HT1080 (cell line): ENCODE measurements at places on chromosomes 7 and 10. TPM values are rescaled to one million over a fixed set of nuclear protein-coding genes. Genes with fewer than 3 reads are reported as not detected.

DNA sequence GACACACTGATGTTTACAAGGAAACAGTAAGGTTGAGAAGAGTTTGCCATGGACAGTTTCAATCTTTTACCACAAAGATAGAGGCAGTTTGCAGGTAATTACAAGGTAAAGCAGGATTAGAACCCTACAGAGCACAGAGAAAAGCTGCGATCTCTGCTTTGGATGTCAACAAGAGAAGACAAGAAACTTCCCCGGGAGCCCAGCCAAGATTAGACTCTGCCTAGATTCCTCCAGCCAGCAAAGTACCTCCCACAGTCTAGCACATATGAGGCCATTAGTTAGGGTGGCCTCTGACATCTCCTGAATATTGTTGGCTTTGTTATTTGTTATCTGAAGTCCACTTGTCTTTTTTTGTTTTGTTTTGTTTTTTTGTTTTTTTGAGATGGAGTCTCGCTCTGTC lies 178.1 kb downstream of the CALN1 start:
- DNase-seq = no peak

The SGCE gene
- total RNA-seq = 32.8 and 49.1 TPM in 2 replicates

GRCh38 chr10:35912615-35913569 lies 270.8 kb upstream of the FZD8 start:
- no peak for DNase-seq

The LMTK2 gene
- total RNA-seq = 7.1 and 8.0 TPM in 2 replicates

DNA sequence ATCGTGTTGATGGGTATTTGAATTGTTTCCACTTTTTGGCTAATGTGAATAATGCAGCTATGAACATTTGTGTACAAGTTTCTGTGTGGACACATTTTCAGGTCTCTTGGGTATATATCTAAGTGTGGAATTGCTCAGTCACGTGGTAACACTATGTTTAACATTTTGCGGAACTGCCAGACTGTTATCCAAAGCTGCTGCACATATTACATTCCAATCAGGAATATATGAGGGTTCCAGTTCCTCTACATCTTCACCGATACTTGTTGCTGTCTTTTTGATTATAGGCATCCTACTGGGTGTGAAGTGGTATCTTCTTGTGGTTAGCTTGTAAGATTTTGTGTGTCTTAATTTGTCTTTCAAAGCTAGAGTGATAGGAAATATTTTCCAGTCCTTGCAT lies 6.8 kb downstream of the PTPN12 start:
- no peak for DNase-seq

DNA sequence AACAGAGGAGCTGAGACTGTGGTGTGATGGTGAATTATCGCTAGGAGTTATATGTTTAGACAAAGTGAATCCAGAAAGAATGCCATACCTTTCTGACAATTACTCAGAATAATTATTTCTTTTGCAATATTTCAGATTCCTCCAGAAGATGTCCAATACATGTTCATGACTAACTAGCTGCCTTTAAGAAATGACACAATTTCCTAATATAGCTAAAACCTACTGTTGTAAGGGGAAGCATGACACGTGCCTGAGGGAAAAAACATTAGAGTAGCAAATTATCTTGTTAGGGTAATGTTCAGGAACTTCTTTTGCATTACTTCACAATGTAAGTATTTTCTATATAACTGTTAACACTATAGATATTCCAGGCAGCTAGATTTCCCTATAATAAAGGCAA lies 150.3 kb downstream of the COL28A1 start:
- DNase-seq = no peak

GRCh38 chr7:49643736-49644135 lies 129.7 kb upstream of the VWC2 start:
- no peak for DNase-seq

The MYO1G gene
- 0.10 TPM in 1 of 2 replicates, not detected in the other for total RNA-seq

The GSTO2 gene
- 1.7 and 1.8 TPM in 2 replicates for total RNA-seq

- DNase-seq = no peak
These were observed 167.8 kb downstream of the USP6NL start for GRCh38 chr10:11443468-11444154.

The SH2B2 gene
- 0.90 and 1.2 TPM in 2 replicates for total RNA-seq

DNA sequence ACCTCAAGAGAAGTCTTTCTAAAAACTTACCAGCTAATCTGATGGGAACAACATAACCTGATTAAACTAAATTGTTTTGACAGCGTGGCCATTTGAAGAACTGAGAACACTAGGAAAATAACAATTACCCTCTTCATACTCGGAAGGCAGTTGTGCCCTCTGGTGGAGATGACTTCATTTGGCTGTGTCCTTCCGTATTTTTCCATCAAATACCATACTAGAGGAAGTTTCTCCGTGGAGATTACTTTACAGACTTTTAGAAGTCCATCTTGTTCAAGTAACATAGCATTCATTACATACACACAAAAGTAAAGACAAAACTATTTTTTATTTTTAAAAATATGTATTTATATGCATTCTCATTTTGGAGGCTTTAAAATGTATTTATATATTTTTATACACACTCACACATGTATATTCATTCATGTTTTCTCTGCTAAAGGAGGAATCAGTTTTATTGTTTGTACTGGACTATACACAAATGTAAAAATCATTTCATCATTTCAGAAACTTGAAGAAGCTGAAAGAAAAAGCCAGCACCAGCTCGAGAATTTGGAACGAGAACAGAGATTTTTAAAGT lies 25.2 kb downstream of the SMNDC1 start:
- peak; percentile 57 for DNase-seq

DNA sequence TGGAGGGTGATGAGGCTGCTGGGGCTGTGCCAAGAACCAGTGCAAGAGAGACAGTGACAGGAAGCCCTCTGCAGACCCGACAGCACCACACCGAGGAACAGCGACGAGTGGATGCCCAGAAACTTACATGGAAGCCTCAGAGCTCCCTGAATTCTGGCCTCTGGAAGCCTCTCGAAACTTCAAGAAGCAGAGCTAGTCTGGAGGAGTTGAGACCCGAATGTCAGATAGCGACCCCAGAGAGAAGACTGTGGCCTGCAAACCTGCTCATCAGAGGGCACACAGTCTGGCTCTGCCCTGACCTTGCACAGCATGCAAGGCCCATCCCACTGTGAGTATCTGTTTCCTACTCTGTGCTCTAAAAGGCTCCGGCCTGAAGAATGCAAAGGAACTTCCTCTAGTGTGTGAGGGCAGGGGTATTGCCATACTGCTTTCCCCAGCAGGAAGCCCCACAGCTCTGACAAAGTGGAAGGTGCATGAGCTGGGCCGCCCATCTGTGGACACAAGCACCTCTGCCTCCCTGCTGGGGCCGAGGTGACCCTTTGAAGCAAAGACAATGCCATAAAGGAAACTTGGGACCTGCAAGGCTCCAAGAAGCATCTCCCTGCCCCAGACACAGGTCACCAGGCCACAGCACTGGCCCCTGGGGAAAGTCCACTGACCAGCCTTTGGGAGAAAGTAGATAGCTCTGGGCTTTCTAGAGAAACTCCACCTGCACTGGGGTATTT lies 10.5 kb upstream of the C10orf71 start:
- DNase-seq = peak; percentile 34

The HECW1 gene
- total RNA-seq = 2.4 and 2.5 TPM in 2 replicates
